Stimulated activated CD8-positive, alpha-beta memory T cell treated with anti-CD3 and anti-CD28 coated beads, Interleukin-4, amount 100 ng/mL, for 1 hour (primary cell): ENCODE measurements at places on chromosomes 4 and X.

DNA sequence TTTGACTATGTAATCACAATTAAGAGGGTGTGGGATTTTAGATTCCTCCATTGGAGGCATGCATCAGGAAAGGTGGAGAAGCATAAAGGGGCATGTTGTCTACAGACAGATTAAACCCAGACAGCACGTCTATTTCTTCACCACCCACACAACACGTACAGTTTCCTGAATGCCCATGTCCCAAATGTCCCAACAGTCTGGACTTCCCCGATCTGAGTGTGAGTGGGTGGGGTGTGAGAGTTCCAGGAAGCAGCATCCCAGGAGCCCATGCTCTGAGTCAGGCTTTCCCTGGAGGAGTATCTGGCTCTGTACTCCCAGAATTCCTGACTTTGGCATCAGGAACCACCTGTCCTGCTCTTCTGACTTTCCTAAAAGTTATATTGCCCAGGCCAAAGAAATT, 30.8 kb upstream of the NDP start:
- DNase-seq = no peak

- DNase-seq = no peak
These were observed 56.0 kb downstream of the SAT1 start for GRCh38 chrX:23838953-23839352.

- no peak for DNase-seq
These were observed 20.1 kb downstream of the CCNQ start for GRCh38 chrX:153578889-153579288.

DNA sequence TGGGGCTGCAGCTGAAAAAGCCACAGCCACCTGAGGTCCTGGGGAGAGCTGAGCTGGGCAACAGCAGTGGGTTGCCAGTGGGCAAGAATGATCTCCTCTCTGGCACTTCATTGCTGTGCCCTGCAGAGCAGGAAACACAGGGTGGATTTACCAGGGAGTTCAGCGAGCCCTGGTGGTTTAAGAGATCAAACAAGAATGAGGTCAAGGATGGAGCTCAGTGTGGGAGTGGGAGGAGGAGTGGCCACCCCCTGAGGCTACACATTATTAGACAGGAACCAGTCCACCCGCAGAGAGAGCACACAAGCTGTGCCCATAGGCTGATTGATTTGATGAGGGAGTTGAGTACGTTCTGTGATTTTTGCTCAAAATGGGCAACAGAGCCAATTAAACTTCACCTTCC, 47.3 kb downstream of the FRMPD3 start:
- DNase-seq = no peak

DNA sequence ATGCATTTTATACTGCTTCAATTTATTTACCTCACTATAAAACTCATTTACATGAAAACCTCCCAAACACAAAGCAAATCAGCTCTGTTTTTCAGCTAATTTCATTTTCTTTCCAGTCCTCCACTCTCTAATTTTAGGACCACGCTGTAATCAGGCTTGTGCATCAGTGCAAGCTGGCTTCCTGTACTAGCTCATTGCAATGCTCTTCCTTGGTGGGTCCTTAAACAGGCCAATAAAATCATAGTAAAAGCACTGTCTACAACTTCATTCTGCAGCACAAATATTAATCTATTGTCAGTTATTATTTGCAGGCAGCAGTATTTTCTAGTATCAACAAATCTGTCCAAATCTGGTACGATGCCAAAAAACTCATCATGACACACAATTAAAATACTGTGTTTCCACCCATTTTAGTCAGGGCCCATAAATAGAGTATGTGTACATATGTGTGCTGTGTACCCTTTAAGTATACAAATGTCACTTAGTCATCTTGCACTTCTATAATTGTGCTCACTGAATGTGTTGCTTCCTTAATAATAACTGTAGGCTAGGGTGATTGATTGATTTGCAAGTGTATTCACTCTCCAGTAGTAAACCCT, 178.2 kb upstream of the HCCS start:
- DNase-seq = no peak

DNA sequence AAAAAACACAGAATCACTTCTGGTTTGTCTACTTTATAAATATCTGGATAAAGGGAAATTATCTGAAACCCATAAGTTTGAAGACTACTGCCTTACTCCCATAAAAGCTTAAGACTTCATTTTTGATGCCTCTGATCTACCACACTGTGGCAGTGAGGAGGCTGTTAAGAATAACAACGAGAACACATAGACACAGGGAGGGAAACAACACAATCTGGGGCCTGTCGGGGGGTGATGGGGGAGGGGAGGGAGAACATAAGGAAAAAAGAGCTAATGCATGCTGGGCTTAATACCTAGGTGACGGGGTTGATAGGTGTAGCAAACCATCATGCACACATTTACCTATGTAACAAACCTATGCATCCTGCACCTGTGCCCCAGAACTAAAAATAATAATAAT, 573.7 kb downstream of the GBA3 start:
- DNase-seq = no peak

GRCh38 chr4:40888933-40889332, 139.2 kb downstream of the NSUN7 start:
- DNase-seq = no peak

GRCh38 chr4:37609626-37610025, 76.5 kb downstream of the RELL1 start:
- DNase-seq = no peak

DNA sequence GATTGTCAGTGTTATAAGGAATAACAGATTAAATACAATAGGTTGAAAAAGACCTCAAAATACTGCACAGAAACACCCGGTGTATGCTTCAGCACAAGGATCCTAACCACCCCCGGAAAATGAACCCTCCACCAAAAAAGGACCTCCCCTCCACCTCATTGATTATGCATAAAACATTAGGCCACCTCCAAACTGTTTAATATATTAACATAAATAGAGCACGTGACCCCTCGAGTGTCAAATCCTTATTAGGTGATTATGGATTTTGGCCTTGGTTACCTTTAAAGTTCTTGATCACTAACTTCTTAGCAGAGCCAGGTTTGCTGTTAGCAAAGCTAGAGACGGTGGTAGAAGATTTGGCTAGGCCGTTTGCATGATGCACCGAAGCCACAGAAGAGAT, 958 bp downstream of the CUL4B start:
- DNase-seq = no peak

GRCh38 chr4:147160908-147161513, 215.3 kb upstream of the TTC29 start:
- DNase-seq = no peak

DNA sequence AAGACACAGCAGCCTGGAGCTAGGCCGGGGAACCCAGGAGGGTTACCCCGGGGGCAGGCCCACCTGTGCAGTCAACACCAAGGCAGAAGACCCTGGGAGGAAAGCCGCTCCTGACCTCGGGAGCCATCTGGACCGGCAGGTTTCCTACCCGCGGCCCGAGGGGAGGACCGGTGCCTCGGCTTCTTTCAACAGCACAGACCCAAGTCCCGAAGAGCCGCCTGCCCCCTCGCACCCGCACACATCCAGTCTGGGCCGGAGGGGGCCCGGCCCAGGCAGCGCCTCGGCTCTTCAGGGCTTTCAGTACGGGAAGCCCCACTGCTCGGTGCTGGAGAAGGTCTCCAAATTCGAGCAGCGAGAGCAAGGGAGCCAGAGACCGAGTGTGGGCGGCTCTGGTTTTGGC, 157.8 kb downstream of the SOWAHB start:
- DNase-seq = no peak

GRCh38 chr4:5960252-5960880, 57.9 kb downstream of the C4orf50 start:
- no peak for DNase-seq

DNA sequence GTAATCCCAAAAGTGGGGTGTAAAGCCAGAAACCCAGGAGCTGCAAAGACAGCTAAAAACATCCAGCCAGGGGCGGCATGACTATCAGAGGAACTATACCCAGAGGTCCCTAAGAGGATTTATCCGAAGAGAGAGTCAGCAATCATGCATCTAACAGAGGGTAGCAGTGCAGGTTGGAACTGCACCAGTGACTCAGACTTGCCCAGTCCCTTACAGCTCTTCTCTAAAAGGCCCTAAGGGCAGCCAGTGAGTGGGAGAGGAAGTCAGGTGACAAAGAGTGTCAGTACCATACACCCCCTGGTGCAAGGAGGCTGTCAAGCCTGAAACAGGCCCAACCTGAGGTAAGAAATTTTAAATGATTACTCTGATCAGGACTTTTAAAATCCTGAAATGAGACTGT, 88.1 kb downstream of the CAMK2D start:
- no peak for DNase-seq

GRCh38 chr4:31613946-31614623, 893.9 kb downstream of the PCDH7 start:
- no peak for DNase-seq

DNA sequence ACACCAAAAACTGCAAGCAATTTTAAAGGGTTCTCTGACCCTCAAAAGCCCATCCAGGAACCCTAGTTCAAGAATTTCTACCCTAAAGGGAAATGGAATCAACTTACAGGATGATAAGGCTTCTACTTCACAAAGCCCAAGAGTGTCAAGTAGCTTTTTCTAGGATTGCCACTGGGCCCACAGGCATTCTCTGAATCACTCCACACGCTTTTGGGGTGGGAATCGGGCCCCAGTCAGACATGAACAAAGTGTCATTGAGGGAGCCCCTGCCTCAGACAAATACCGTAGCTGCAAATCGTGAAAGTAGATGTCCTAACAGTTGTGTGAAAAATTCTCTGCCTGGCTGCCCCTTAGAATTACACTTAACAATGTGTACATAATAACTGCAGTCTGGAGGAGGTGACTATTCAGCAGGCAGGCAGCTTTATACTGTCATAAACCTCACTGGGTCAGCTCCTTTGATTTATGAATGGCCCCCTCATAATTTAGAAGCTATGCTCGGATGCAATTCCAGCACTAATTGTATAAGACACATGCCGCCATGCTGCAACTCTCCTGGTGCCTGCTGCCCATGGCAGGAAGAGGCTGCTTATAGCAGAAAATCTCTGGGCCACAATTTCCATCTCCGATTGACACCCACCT, 36.7 kb downstream of the CHRDL1 start:
- no peak for DNase-seq

DNA sequence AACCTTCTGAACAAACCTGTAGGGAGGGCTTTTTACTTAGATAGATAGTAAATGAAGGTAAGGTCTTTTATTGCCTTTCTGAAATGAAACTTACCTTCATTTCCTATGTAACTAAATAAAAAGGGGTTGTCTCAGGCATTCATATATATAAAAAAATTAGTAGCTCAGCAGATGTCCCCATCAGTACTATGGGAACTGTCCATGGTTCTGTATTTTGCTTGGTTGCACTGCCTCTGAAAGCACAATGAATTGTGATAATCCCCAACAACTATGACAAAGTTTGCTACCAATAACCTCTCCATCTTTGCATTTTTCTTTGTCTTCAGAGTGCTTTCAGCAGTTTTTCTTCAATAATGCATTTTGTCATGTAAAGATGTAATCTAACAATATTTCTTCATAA, 222.4 kb downstream of the SLIT2 start:
- DNase-seq = no peak

DNA sequence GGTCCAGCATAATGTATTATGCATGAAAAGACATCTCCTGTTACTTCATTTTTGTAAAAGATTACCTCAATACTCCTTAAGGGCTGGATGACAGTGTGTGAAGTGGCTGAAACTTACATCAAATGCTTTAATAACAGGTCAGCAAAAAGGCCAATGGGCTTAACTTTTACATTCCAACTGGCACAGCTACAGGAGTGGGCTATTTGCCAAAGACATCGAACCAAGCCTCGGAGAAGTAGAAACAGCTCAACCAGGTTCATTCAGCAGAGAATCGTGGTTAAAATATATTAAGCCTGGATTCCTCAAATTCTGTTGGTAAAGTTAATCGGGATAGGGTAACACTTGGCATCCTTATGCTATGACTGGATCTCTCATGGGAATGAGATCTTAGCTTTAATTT, 639.7 kb downstream of the TRIML1 start:
- DNase-seq = no peak

- DNase-seq = no peak
These were observed 20.8 kb downstream of the LIN54 start for GRCh38 chr4:82989575-82990429.

GRCh38 chrX:143663755-143664154, 27.9 kb upstream of the SLITRK4 start:
- DNase-seq = no peak

DNA sequence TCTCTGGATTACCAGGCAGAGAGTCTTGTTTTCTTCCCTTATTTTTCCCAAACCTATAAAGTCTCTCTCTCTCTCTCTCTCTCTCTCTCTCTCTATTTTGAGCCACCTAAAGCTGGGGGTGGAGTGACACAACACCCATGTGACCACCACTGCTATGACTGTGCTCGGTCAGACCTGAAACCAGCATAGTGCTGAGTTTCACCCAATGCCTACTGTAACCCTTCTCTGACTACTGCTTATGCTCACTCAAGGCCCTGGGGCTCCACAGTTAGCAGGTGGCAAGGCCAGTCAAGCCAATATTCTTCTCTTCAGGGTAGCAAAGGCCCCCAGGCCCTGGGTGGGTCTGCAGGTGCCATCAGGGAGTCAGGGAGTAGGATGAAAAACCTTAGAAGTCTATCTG, 114.7 kb upstream of the ARMCX2 start:
- no peak for DNase-seq

GRCh38 chr4:183627979-183628588, 30.9 kb downstream of the RWDD4 start:
- no peak for DNase-seq

DNA sequence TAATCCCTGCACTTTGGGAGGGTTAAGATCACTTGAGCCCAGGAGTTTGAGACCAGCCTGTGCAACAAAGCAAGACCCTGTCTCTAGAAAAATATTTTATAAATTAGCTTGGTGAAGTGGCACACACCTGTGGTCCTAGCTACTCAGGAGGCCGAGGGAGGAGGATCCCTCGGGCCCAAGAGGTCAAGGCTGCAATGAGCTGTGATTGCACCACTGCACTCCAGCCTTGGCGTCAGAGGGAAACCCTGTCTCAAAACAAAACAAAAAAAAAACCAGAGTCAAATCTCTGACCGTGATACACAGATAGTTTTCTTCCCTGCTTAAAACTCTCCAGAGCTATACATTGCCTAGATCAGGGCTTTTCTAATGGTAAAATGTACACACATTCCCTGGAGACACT, 53.5 kb downstream of the CHST7 start:
- no peak for DNase-seq

GRCh38 chr4:135777361-135777760, 1575.8 kb upstream of the PABPC4L start:
- no peak for DNase-seq

- DNase-seq = no peak
These were observed 31.8 kb downstream of the NSD2 start for GRCh38 chr4:1903035-1903434.

DNA sequence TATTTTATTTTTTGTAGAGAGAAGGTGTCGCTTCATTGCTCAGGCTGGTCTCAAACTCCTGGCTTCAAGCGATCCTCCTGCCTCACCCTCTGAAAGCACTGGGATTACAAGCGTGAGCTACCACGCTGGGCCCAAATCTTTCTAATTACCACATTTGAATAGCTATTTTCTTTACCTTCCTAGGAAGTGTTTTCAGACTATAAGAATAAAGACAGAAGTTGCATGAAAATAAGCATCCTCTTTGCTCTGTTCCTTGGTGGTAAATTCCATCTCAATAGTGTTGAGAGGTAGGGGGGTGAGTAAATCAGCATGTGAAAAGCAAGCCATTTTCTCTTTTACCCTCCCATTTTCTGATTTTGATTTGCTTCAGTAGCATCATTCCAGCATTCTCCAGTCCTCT, 122.4 kb downstream of the LARP7 start:
- no peak for DNase-seq

GRCh38 chr4:623914-624566, 1.3 kb upstream of the PDE6B start:
- no peak for DNase-seq
